ENCODE measurements at places on chromosomes 12 and 14.

DNA sequence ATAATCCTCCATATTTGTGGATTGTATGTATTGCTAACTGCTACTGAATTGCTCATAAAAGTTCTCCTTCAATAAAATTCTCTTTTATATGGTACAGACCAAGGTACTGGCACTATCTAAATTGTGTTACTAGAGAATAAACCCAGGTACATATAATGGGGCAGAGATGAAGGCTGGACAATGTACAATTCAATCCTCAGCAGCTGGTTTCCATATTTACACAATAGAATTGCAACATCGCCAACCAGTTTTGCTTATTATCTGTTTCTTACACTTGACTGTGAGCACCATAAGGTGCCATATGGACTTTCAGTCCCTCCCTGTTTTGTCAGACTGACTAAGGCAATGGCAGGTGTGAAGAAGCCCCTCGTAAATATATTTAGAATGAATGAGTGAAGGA lies 18.1 kb downstream of the KITLG start:
- no peak for DNase-seq

DNA sequence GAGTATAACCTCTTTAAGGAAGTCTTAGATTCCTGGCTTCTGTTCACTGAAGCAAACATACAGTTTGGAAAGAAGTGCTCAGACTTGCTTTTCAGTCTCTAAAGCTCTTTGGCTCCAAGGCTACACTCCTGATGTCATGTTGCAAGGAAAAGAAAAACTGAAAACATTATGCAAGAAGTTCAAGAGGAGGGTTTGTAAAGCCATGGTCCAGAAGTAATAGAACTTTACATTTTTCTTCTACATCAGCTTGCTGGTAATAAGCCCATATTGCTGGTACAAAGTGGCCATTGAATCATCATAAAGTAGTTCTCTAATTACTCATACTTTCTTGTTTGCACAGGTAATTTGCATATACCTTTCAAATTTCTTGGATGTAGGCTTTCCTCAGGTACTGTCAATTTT lies 83.6 kb downstream of the BBS10 start:
- no peak for DNase-seq

- DNase-seq, result no peak
Measured at GRCh38 chr14:71803539-71804260, 128.5 kb upstream of the RGS6 start.

GRCh38 chr14:24351517-24351916 lies 11.7 kb upstream of the RIPK3 start:
- peak; percentile 14 for DNase-seq

- DNase-seq, result peak; percentile 95
Measured at GRCh38 chr14:40623643-40624042, 983.0 kb upstream of the LRFN5 start.

- peak; percentile 10 for DNase-seq
Measured at GRCh38 chr14:32020882-32021281, 56.2 kb upstream of the ARHGAP5 start.

DNA sequence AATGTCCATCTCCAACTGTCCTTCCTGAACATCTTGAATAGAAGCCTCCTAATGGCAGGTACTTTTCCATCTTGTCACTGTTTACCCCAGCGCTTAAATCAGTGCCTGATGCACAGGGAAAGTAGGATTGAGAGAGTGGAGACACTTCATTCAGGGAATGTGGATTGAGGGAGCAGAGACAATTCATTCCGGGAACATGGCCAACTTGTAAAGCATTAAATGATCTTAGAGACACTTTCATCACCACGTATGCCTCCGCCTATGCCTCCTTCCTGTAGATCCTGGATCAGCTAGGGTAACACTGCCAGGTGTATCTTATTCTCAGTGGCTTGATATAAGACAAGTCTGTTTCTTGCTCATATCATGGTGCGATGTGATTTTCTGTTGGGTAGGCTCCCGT lies 67.6 kb upstream of the CSRP2 start:
- peak; percentile 9 for DNase-seq

DNA sequence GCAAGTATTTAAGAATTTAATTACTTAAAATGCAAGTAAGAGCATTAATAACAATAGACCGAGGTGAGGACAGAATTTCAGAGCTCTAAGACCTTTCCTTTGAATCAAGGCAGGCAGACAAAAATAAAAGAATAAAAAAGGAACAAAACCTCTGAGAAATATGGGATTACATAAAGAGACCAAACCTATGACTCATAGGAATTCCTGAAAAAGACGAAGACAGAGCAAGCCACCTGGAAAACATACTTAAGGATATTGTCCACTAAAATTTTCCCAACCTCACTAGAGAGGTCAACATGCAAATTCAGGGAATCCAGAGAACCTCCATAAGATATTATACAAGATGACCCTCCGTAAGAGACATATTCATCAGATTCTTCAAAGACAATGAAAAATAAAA lies 325.1 kb downstream of the AEBP2 start:
- no peak for DNase-seq

DNA sequence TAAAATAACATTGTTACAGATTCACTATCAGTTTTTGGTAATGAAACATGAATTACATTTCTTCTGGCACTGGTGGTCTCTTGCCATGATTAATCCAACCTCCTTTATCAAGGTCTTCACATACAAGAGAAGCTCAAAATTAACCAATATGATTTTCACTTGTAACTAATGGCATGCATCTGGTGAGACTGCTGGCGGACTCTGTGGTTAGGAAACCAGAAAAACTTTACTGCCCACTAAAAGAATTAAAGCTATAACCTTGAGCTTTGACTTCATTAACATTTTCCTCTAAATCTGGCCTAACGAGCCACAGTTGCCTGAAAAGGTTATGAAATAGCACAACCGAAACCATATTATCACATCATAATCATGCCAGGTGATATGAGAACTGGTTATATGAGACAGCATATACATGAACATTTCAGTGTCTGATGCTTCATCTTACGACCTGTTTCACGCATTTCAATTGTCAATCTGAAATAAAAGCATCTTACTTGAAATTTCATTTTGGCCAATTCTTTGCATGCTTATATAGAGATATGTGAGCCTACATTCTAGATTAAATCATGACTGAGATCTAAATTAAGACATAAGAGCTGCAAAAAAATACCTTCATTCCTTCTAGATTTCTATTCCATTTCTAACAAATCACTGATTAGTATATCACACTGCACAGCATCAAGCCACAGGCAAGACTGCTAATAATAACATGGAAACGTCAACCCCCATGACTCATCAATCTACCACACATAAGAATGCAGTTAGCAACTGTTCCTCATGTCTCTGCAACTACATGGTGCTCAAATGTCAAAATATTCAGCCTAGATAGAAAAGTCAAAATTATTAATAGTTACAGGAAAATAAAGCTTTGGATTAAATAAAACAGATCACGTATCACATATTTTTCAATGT lies 89.3 kb downstream of the OSBPL8 start:
- DNase-seq, result no peak

DNA sequence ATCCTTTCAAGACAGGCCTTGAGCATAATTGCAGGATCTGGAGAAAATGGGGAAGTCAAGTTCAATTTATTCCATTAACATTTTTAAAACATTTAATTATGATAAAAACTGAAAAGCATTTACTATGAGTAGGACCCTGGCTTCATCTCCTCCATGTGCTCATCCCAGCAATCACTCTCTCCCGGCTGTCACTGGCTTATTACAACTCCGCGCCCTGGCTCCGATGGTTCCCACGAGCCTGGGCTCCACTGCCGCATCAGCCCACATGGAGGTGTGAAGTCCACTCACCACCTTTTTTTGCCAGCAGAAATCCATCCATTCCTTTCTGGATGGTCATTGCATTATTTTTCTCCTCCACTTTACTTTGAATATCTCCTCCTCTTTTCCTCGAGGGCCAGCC lies 194.4 kb downstream of the EMP1 start:
- no peak for DNase-seq

- DNase-seq, result peak; percentile 90
Measured at GRCh38 chr12:64733857-64734256, 25.3 kb downstream of the GNS start.

DNA sequence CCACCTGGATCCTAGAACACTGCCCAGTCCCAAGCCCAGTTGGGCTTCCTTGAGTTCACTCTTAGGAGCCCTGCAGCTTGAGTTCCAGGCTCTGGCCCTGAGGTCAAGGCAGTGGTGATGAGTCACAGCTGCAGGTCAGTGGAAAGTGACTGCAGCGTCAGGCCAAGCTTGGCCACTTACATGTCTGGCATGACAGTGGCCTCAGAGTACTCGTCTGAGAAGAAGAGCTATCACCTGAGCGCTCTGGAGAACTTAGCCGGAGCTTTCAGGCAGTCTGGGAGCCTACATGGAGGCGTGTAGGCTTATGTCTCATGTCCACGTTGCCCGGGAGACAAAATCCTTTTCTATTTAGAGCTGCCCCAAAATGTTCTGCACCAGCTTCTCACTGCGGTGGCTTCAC lies 75.6 kb downstream of the ARL6IP4 start:
- DNase-seq, result no peak

Data from NCI-H1105 treated with DMSO at 0.1 percent for 48 hours (cell line).